ENCODE measurements at places on chromosomes 12 and 14.

DNA sequence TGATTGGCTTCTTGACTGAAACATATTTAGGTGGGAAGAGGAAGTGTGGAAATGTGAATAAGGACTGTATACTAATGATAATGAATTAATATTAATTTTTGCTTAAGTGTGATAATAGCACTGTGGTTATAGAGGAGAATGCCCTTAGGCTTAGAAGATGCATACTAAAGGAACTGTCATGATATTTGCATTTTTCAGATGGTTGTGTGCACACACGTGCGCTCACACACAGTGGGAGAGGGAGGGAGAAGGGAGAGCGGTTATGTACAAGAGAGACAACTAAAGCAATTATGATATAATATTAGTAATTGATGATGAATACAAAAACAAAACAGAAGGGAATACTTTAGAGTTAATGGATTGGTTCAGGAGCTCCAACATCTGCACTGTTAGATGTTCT, 54.2 kb downstream of the RCOR1 start:
- no peak overlapping the region for H3K4me3 ChIP-seq
- peaks cover 21% of the 10 kb centered on the region for H3K4me1 ChIP-seq
- DNase-seq = no peak
- no peak overlapping the region for H3K27ac ChIP-seq

DNA sequence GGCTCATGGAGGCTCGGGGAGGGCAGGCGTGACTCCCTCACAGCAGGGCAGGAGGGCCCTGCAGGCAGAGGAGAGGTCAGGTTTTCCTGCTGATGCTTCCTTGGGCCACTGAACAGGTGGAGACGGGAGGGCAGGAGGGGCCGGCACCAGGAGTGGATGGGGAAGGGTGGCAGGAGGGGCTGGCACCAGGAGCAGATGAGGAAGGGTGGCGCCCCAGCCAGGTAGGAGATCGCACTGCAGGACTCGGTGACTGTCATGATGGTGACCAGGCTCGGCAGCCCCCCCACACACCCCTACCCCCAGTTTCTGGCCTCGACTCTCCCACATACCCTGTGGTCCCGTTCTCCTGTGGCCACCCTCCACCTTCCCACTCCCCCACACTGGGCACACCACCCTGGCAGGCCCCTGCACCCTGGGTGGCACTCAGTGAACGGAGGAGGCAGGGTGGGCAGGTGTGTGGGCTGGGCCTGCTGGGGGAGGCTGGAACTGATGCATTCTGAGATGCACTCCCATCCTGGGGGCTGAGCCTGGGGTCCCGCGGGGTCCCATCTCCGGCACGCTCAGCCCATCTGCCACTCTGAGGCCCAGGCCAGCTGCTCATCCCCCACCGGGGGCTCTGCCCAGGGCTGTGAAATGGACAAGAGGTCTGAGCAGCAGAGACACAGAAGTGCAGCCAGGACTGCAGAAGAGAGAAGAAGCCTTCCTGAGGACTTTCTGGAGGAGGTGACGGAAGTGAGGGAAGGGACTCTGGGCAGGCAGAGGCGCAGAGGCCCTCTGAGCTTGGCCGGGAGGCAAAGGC, 2.8 kb downstream of the NUDT14 start:
- DNase-seq = no peak
- peaks cover 28% of the 10 kb centered on the region for H3K4me1 ChIP-seq
- no peak overlapping the region for H3K27ac ChIP-seq
- H3K4me3 ChIP-seq = no peak overlapping the region
- peaks cover 3% of the 10 kb centered on the region for H3K27me3 ChIP-seq
- no peaks in the 10 kb centered on the region for H3K36me3 ChIP-seq

GRCh38 chr12:52249511-52250047, 16.5 kb downstream of the KRT7 start:
- peaks cover 75% of the 10 kb centered on the region for H3K4me1 ChIP-seq
- peak overlapping the region; percentile 10 for H3K27ac ChIP-seq
- DNase-seq = no peak
- no peak overlapping the region for H3K4me3 ChIP-seq

- no peaks in the 10 kb centered on the region for H3K27me3 ChIP-seq
- H3K4me1 ChIP-seq = no peaks in the 10 kb centered on the region
- no peak overlapping the region for H3K27ac ChIP-seq
- DNase-seq = no peak
Observed at GRCh38 chr12:59030415-59030814, 110.1 kb upstream of the LRIG3 start.

- no peaks in the 10 kb centered on the region for H3K36me3 ChIP-seq
- no peak overlapping the region for H3K4me3 ChIP-seq
- no peaks in the 10 kb centered on the region for H3K4me1 ChIP-seq
- no peak for DNase-seq
- no peak overlapping the region for H3K27ac ChIP-seq
- H3K27me3 ChIP-seq = peaks cover 6% of the 10 kb centered on the region
Observed at GRCh38 chr12:6224550-6224949, 24.4 kb downstream of the CD9 start.

DNA sequence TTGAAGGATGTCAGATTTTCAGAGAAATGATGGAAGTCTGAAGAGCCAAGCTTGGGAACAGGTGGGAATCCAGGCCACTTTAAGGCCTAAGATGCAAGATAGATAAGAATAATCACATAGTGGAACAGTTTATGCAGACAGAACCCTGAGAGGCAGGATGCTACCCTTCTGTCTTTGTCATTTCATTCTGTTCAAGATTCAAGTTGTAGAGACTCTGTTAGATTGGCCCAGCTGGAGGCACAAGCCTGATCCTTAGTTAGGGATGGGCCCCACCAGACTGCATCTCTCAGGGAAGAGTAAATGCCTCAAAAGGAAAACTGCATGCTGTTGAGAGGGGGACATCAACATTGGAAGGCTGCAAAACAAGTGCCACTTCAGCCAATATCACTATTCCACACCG, 287.0 kb downstream of the PCNX1 start:
- DNase-seq = no peak
- no peak overlapping the region for H3K27ac ChIP-seq
- no peak overlapping the region for H3K4me3 ChIP-seq
- no peaks in the 10 kb centered on the region for H3K4me1 ChIP-seq
- H3K36me3 ChIP-seq = no peaks in the 10 kb centered on the region

GRCh38 chr12:27805238-27805637, 25.2 kb upstream of the MANSC4 start:
- no peaks in the 10 kb centered on the region for H3K36me3 ChIP-seq
- peaks cover 25% of the 10 kb centered on the region for H3K4me1 ChIP-seq

DNA sequence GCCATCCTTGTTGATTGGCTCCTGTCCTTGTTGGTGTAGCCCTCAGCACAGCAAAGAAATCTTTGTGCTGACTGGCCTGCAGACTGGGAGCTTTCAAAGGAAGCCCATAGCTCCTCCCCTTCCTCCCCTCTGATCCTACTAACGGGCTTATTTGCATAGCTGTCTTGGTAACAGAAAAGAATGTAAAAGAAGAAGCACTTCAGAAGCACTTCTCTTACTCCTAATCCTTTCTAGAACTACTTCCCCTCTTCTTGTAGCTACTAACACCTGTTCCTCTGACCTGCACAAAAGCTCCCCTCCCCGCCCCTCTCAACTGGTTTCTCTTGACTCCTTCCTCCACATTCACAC, 14.3 kb upstream of the RIC8B start:
- H3K27me3 ChIP-seq = no peaks in the 10 kb centered on the region
- peak overlapping the region; percentile 67 for H3K27ac ChIP-seq
- peak overlapping the region; percentile 12 for H3K4me3 ChIP-seq
- no peak for DNase-seq

- no peaks in the 10 kb centered on the region for H3K27me3 ChIP-seq
- no peak overlapping the region for H3K27ac ChIP-seq
- no peak overlapping the region for H3K4me3 ChIP-seq
Observed at GRCh38 chr12:75294797-75295196, 35.3 kb downstream of the CAPS2 start.
